GM23248 (cell line): ENCODE measurements at places on chromosomes 3 and 15. TPM values are rescaled to one million over a fixed set of nuclear protein-coding genes. Genes with fewer than 3 reads are reported as not detected.
A peak's percentile ranks its signal among the peaks of the same experiment; 100 is the strongest.

Gene CDHR4
- total RNA-seq: not detected in 2 replicates

Gene C3orf49
- not detected in 2 replicates for total RNA-seq

Gene KNG1
- not detected in 2 replicates for total RNA-seq

Gene GOLGA8Q
- 0.76 TPM in 1 of 2 replicates, not detected in the other for total RNA-seq

DNA sequence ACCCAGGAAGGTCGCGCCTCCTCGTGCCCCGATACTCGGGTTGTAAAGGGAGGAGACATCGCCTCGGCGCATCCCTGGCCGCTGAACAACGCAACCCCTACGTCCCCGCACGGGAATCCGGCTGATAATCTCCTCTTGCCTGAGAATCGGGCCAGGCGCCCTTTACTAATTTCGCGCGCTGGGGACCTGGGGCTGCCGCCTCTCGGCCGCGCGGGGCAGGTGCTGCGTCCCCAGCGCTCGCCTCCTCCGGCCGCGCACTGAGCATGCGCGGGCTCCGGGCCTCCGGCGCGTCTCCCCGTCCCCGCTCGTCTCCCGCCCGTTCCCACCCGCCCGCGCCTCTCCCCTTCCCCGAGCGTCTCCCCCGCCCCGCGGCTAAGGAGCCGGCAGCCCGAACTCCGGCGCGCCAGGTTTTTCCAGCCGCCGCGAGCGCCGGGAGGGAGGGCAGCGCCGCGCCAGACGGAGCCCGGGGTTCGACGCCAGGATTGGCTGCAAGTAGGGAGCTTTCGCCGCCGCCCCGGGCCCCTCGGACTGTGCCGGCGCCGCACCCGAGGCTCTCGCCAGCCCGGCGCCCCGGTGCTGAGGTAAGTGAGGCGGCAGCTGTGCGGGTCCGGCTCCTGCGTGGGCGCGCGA lies at the start of gene CNTN4:
CNTN4 (plus strand) TSS at position 469 of the 630 bp plus-strand sequence.
- H3K36me3 ChIP-seq: no peaks in the 10 kb centered on the region
- H3K4me1 ChIP-seq: no peaks in the 10 kb centered on the region
- no peak within 1 kb of the TSS for H3K27ac ChIP-seq
- DNase-seq: peak; percentile 16
- peaks cover 27% of the 10 kb centered on the region for H3K27me3 ChIP-seq
- H3K4me3 ChIP-seq: no peak within 1 kb of the TSS

GRCh38 chr3:160105907-160106584 lies 117.4 kb downstream of the IL12A start:
- no peak overlapping the region for H3K27ac ChIP-seq
- DNase-seq: no peak
- no peaks in the 10 kb centered on the region for H3K4me1 ChIP-seq
- no peaks in the 10 kb centered on the region for H3K36me3 ChIP-seq

DNA sequence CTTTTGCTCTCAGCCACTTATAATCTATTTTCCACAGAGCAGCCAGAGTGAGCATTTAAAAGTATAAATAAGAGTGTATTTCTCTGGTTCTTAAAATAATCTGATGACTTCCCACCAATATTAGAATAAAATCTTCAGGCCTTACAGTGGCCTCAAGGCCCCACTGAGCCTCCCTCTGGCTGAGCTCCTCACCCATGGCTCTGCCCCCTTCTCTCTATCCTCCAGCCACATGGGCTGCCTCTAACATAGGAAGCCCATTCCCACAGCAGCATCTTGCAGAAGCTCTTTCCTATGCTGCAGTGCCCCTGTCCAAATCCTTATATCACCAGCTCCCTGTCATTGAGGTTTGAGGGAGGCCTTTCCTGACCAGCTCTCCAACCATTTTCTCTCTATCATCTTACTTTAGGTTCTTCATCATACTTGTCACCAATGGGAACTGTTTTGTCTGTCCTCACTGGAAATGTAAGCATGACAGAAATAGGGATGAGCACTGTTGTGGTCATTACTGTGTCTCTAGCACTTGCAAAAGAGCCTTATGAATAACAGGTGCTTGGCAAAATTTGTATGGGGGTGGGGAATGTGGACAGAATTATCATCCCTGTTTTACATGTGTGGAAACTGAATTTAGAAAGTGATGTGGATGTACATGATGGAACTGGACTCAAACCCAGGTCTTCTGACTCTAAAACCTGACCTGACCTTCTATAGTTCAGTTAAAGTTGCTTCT lies 250.6 kb downstream of the NR1D2 start:
- no peak for DNase-seq
- H3K27ac ChIP-seq: no peak overlapping the region
- no peak overlapping the region for H3K4me3 ChIP-seq
- no peaks in the 10 kb centered on the region for H3K36me3 ChIP-seq
- no peaks in the 10 kb centered on the region for H3K27me3 ChIP-seq

- H3K27me3 ChIP-seq: no peaks in the 10 kb centered on the region
- H3K4me3 ChIP-seq: no peak overlapping the region
- no peaks in the 10 kb centered on the region for H3K4me1 ChIP-seq
- H3K27ac ChIP-seq: no peak overlapping the region
- no peaks in the 10 kb centered on the region for H3K36me3 ChIP-seq
- DNase-seq: no peak
Measured at GRCh38 chr3:65233561-65233960, 545.8 kb upstream of the ADAMTS9 start.

GRCh38 chr15:98202256-98202655 lies 241.8 kb downstream of the ARRDC4 start:
- no peaks in the 10 kb centered on the region for H3K27me3 ChIP-seq
- DNase-seq: no peak
- no peak overlapping the region for H3K4me3 ChIP-seq
- no peaks in the 10 kb centered on the region for H3K36me3 ChIP-seq
- H3K4me1 ChIP-seq: no peaks in the 10 kb centered on the region

- no peaks in the 10 kb centered on the region for H3K36me3 ChIP-seq
- H3K4me3 ChIP-seq: no peak overlapping the region
- peaks cover 51% of the 10 kb centered on the region for H3K27me3 ChIP-seq
- H3K4me1 ChIP-seq: no peaks in the 10 kb centered on the region
- DNase-seq: no peak
Measured at GRCh38 chr15:65985387-65985786, 116.1 kb downstream of the RAB11A start.

DNA sequence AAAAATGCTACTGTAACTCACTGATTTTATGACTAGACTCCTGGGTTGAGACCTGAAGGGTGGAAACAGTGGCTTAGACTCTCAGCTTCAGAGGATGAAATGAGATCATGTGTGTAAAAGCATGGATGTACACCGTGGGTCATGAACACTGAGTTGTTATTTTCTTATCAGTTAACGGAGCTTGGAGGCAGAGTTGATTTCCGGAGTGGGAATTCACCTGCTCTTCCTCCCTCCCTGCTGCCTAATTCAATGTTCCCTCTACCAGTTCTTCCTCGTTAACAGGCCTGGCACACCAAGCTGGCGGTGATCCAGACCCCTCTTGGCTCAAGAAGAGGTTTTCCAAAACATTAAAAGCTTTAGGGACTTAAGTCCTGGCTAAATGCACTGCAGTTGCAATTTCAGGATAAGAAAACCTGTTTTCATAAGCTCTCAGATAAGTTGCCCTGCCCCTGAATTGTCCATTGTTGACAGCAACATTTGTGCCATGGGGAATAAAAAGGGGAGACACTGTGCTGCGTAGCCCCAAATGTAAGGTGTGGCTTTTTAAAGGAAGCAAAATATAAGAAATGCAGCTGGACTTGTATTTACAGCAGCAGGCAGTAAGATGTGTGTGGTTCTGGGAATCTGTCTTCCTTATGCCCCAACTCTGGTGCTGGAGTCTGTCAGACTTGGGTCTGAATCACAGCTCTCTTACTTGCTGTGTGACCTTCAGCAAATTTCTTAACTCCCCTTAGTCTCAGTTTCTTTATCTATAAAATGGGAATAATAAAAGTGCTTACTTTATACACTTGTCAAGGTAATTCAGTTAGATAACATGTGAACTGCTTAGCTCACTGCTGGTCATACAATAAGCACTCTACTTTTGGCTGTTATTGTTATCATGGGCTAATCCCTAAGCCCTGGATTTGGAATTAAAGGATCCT lies 9.9 kb downstream of the PDIA5 start:
- no peaks in the 10 kb centered on the region for H3K36me3 ChIP-seq
- DNase-seq: no peak
- no peaks in the 10 kb centered on the region for H3K27me3 ChIP-seq
- H3K4me1 ChIP-seq: peaks cover 44% of the 10 kb centered on the region
- no peak overlapping the region for H3K27ac ChIP-seq
- H3K4me3 ChIP-seq: no peak overlapping the region

DNA sequence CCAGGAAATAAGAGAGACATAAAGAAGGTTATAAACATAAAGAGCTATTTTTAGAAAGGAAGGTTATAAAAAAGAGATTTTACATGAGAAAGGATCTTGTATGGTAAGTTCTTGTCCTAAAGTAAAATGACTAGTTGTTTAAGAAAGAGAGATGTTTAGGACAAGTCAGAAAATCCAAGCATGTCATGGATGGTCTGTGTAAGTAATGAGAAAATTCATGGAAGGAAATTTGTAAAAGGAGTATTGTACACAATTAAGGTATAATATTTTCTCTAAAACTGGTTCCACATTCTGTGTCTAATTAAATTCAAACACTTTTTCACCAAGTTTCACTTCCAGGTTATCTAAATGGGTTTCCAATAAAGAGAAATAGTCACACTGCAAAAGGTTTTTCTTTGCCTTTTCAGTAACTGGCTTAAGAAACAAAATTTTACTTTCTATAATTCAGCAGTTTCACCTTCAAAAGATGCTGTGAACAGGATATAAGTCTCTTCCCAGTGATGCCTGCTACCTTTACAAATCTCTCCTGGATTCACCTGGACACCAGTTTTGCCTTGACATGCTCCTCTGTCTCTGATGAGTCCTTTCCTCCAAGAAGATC lies 455.7 kb downstream of the ZIC1 start:
- no peaks in the 10 kb centered on the region for H3K36me3 ChIP-seq
- no peak for DNase-seq
- H3K4me1 ChIP-seq: no peaks in the 10 kb centered on the region
- H3K27ac ChIP-seq: no peak overlapping the region
- no peaks in the 10 kb centered on the region for H3K27me3 ChIP-seq
- H3K4me3 ChIP-seq: no peak overlapping the region

DNA sequence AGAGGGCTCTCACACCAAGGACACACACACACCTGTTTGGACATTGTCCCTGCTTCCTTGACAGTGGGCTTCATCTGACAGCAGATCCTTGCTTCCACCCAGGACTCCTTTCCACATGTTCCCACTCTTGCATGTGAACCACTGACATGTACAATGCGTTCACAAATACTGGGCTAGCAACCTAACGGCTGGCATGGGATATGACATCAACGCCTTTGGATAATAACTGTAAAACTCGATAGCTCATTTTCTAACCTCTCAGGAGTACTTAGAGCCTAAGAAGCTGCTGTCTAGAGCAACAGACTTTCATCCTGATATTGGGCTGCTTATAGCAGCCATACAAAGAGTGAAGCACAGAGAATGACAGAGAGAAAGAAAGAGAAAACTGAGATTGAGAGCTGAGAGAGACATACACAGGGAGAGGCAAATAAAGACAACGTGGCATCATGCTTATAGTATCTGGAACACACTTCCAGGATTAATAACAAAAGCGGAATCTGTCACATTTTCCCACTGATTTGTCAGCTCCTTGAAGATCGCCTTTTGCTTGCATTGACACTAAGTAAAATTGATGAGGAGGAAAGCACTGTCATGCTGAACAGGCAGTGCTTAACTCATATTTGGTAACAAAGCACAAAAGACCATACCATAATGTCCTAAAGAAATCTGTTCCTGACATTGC lies 1.7 kb downstream of the GUCA1C start:
- no peaks in the 10 kb centered on the region for H3K36me3 ChIP-seq
- no peaks in the 10 kb centered on the region for H3K27me3 ChIP-seq
- no peaks in the 10 kb centered on the region for H3K4me1 ChIP-seq

DNA sequence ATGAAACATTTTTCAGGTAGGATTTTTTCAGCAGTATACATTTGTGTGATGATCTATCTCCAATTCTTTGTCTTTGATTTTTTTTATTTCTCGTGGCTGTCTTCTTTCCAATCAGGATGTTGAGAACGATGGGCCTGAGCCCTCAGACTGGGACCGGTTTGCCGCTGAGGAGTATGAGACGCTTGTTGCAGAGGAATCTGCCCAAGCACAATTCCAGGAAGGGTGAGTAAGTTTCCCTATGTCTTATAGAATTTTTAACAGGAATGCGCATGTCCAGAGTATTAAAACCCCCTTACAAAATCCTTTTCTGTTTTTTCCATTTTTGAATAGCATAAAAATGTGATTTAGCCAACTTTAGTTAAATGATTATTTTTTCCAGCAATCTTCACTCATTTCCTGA lies 90.0 kb downstream of the MSL2 start:
- H3K4me1 ChIP-seq: no peaks in the 10 kb centered on the region
- DNase-seq: no peak
- no peak overlapping the region for H3K27ac ChIP-seq
- H3K27me3 ChIP-seq: no peaks in the 10 kb centered on the region
- H3K36me3 ChIP-seq: peaks cover 46% of the 10 kb centered on the region

DNA sequence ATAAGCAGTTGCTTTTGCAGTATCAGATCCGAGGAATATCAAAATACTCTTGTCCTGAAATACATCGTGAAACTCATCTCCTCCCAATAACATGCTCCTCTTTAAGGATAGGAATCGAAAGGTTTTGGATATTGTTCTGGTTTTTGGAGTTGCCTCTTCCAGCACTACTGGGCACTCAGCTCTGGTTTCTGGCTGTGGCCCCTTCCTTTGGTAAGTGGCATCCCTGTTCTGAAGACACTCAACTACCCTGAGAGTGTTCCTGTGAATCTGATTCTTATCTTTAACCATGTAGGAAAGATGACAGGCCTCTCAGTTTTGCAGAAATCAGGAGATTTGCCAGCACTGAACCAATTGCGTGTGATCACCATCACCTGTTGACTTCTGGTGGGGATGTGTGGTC lies 327.5 kb upstream of the TBL1XR1 start:
- H3K4me3 ChIP-seq: no peak overlapping the region
- peaks cover 33% of the 10 kb centered on the region for H3K4me1 ChIP-seq
- no peaks in the 10 kb centered on the region for H3K27me3 ChIP-seq
- no peak overlapping the region for H3K27ac ChIP-seq

DNA sequence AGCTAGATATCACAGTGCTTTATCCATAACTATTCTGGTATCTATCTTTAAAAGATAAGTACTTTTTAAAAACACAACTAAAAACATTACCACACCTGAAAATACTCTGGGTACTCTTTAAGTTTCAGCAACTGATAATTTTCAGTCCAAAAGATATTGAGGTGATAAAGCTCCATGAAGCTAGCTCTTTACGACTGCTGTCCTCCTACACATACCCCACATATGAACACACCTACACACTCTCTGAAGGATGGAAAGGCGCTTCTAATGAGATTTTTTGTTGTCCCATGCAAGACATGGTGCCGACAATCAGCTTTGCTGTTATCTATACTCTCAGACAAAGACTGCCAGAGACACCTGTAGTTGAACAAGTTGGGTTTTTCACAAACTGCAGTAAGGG lies 19.1 kb upstream of the TM4SF4 start:
- no peaks in the 10 kb centered on the region for H3K36me3 ChIP-seq
- no peak for DNase-seq
- peak overlapping the region; percentile 43 for H3K27ac ChIP-seq
- H3K4me3 ChIP-seq: no peak overlapping the region

DNA sequence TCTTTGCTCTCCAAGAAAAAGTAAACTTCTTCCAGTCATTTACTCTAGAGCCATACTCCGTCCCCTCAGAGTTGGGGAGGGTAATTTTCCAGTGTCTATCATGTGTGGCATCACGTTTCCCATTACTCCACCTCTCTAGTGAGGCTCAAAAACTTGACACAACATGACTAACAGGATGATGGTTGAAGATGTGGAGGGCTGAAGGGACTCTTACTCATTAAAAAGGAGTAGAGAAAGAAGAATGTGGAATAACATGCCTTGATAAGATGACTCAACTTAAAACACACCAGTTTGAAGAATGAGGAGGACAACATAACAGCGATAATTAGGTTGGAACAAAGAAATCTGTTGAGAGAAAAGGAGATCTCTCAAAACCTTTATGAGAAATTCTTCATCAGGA lies 894.3 kb downstream of the OTOL1 start:
- H3K27me3 ChIP-seq: no peaks in the 10 kb centered on the region
- peaks cover 29% of the 10 kb centered on the region for H3K4me1 ChIP-seq
- peak overlapping the region; percentile 84 for H3K27ac ChIP-seq
- H3K36me3 ChIP-seq: no peaks in the 10 kb centered on the region
- DNase-seq: peak; percentile 85
